ENCODE measurements at places on chromosomes 16 and 17.

DNA sequence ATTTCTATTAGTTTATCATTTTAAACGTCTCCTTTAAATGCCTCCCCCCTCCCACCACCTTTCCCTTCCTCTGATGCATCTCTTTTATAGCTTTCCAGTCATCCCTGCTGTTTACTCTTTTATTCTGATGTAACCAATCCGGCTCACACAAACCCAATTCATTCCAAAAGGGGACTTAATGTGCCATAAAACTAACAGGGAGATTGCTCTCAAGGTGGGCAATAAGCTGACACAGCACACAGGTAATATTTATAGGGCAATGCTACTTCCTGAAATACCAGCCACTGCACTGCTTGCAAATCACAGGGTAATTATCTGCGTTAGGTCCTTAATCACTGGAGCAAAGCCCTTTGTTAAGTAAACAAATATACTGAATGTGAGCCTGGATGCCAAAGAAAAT, 23.3 kb upstream of the CA10 start:
- DNase-seq: no peak

DNA sequence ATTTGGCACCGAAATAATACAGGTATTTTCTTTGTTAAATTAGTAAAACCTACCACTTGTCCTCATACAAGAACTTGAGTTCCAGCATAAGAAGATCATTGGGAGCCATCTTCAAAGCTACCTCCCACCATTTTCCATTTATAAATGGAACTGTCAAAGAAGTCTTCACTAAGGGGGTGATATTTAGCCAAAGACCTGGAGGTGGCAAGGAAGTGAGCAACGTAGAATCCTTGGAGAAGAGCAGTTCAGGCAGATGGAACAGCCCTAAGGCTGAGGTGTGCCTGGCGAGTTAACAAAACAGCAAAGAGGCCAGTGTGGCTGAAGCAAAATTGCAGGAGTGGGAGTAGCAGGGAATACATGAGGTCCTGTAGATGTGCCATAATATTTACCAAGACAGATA, 1.8 kb downstream of the KCNJ16 start:
- no peak for DNase-seq

GRCh38 chr17:10699856-10700255, 2.5 kb downstream of the ADPRM start:
- peak; percentile 80 for DNase-seq

DNA sequence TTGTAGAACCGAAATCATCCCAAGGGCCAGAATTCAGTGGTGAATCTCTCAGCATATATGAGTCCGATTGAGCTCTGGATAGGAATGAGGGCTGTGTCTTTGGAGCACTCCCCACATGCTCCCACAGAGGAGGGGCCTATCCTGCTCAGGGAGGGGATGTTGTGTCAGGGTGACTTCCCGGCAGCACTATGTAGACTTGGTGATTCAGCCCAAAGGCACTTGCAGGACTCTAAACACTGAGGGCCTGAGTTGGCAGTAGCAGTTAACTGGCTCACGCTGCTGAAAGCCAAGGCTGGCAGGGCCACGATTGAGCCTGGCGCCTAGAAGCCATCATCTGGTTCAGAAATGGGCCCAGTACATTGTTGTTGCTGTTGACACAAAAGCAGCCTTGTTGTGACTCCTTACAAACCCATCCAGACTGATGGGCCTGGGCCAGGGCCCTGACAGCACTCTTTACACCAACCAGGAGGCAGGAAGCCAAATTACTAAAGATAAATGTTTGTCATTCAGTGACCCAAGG, 31.9 kb downstream of the NMT1 start:
- peak; percentile 98 for DNase-seq

- DNase-seq: no peak
These were observed 27.3 kb downstream of the KAT7 start for GRCh38 chr17:49815761-49816281.
